HS-27A (cell line): ENCODE measurements at places on chromosomes 5 and 9.

GRCh38 chr5:78804995-78805394, 156.4 kb upstream of the LHFPL2 start:
- DNase-seq: no peak

- DNase-seq: no peak
Measured at GRCh38 chr9:114850871-114851270, 45.0 kb upstream of the TNFSF15 start.

DNA sequence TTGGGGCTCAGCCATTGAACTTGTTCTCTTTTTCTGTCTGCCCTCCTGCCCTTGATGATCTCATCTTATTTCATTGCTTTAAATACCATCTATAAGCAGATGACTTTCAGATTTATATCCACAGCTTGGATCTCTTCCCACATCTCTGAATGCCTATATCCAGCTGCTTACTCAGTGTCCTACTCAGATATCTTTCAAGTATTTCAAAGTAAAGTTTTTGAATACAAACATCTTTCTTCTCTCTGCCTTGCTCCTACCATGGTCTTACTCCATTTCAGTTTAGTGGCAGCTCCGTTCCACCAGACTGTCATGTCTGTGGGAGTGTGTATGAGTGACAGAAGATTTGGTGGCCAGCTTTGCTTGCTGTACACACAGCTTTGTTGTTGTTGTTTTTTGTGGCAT, 59.7 kb downstream of the ERBIN start:
- no peak for DNase-seq

GRCh38 chr5:141543053-141543452, 54.2 kb downstream of the PCDHGC5 start:
- no peak for DNase-seq

- DNase-seq: no peak
Measured at GRCh38 chr5:6145616-6146237, 232.6 kb downstream of the MED10 start.

GRCh38 chr5:145830594-145830993, 4.5 kb downstream of the PRELID2 start:
- DNase-seq: no peak

GRCh38 chr5:174723979-174724483, 351 bp upstream of the MSX2 start:
- no peak for DNase-seq

DNA sequence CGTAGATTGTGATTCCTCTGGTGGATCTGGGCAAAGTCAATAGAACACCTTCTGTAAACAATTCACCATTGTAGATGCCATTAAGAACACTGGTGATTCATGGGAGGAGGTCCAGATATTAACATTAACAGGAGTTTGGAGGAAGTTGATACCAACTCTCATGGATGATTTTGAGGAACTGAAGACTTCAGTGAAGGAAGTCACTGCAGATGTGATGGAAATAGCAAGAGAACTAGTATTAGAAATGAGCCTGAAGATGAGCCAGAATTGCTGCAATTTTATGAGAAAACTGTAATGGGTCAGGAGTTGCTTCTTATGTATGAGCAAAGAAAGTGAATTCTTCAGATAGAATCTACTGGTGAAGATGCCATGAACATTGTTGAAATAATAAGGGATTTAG, 26.9 kb downstream of the TCERG1 start:
- no peak for DNase-seq

GRCh38 chr5:177303121-177303924, at the start of the genes PRELID1 and RAB24:
TSS of gene PRELID1 (plus strand) at chr5:177303799. CDS start at chr5:177303986, 187 bp downstream.
TSS of gene RAB24 (minus strand) at chr5:177303719. CDS start at chr5:177303288, 431 bp downstream.
- DNase-seq: no peak

DNA sequence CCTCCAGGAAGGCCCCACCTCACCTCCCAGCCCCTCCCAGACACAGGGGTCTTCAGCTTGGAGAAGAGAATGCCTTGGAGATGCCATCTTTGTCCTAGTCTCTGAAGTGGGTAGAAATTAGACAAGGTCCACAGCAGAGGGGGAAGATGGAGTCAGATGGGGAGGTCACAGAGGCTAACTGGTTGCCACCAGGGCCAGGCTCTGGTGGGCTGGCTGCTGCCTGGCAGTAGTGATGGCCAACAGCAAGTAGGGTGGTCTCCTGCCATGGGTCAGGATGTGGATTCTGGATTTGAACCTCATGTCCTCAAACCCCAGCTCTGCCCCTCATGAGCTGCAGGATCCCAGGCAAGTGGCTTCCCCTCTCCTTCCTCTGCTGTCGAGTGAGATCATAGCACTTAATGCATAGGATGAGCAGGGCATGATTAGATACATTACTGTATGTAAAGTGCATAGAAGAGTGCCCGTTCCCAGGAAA, 38.7 kb upstream of the NEK6 start:
- no peak for DNase-seq

GRCh38 chr9:1606253-1606652, 408.9 kb upstream of the SMARCA2 start:
- DNase-seq: no peak
